ENCODE measurements at places on chromosomes 16 and 17. TPM values are rescaled to one million over a fixed set of nuclear protein-coding genes. Genes with fewer than 3 reads are reported as not detected.

DNA sequence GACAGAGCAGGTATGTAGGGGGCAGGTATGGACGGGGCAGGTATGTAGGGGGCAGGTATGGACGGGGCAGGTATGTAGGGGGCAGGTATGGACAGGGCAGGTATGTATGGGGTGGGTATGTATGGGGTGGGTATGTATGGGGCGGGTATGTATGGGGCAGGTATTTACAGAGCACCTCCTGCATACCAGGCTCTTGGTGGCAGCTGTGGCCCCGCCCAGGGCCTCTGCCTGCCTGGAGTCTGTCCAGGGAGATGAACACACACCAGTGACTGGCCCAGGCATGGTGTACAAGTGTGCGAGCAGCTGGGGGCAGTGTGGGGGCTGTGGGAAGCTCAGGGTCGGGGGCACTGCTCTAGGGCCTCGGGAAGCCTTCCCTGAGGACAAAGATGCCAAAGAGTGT, 4.4 kb downstream of the RPL3L start:
- H3K36me3 ChIP-seq: no peaks in the 10 kb centered on the region
- no peak overlapping the region for H3K27ac ChIP-seq
- no peaks in the 10 kb centered on the region for H3K27me3 ChIP-seq
- no peak overlapping the region for H3K4me3 ChIP-seq
- DNase-seq: peak; percentile 32

SLC13A2 gene
- not detected for total RNA-seq

CDH8 gene
- 0.71 TPM for total RNA-seq

GRCh38 chr17:59785091-59785799, 77.8 kb downstream of the VMP1 start:
- no peak for DNase-seq
- no peaks in the 10 kb centered on the region for H3K36me3 ChIP-seq
- no peaks in the 10 kb centered on the region for H3K27me3 ChIP-seq
- H3K27ac ChIP-seq: peak overlapping the region; percentile 86
- H3K4me3 ChIP-seq: no peak overlapping the region
- H3K4me1 ChIP-seq: peaks cover 71% of the 10 kb centered on the region

GRCh38 chr17:27754549-27754948, 45.8 kb downstream of the NOS2 start:
- H3K4me3 ChIP-seq: no peak overlapping the region
- no peaks in the 10 kb centered on the region for H3K36me3 ChIP-seq

DNA sequence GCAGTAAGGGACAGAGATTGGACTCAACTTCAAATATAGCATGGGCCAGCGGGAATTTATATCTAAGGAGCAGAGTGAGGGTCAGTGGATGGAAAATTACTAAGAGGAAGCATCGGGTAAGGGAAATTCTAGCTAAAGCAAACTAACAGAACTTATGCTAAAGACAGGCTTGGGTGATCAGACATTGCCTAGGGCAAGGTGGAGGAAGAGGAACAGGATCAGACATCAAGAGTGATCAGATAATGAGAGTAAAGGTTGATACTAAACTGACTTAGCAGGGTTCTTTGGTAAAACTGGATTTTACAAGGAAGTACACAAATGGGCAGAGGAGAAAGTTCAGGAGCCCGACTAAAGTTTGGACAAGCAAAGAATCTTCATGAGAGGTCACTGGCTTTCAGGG, 86.3 kb upstream of the TOM1L1 start:
- no peak for DNase-seq
- no peaks in the 10 kb centered on the region for H3K36me3 ChIP-seq
- H3K27ac ChIP-seq: no peak overlapping the region
- H3K4me3 ChIP-seq: no peak overlapping the region
- no peaks in the 10 kb centered on the region for H3K27me3 ChIP-seq

DNA sequence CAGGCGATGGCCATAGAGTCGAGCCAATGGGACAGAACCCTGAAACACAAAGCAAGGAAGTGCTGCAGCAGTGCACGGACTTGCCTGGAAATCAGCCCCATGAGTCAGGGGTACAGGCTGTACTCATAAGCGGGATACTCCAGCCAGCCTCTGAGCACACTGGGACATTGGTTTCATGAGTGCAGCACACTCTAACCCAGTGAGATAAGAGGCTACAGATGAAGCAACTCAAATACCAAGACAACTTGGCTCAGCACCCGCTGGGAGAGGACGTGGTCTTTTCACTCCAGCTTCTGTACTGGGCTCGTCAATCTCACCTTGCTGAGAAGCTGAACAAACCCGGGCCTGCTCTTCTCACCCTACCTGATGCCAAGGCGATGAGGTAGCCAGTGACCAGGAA, 98.2 kb downstream of the AXIN2 start:
- peak; percentile 86 for DNase-seq
- H3K27ac ChIP-seq: peak overlapping the region; percentile 76
- H3K36me3 ChIP-seq: no peaks in the 10 kb centered on the region

DNA sequence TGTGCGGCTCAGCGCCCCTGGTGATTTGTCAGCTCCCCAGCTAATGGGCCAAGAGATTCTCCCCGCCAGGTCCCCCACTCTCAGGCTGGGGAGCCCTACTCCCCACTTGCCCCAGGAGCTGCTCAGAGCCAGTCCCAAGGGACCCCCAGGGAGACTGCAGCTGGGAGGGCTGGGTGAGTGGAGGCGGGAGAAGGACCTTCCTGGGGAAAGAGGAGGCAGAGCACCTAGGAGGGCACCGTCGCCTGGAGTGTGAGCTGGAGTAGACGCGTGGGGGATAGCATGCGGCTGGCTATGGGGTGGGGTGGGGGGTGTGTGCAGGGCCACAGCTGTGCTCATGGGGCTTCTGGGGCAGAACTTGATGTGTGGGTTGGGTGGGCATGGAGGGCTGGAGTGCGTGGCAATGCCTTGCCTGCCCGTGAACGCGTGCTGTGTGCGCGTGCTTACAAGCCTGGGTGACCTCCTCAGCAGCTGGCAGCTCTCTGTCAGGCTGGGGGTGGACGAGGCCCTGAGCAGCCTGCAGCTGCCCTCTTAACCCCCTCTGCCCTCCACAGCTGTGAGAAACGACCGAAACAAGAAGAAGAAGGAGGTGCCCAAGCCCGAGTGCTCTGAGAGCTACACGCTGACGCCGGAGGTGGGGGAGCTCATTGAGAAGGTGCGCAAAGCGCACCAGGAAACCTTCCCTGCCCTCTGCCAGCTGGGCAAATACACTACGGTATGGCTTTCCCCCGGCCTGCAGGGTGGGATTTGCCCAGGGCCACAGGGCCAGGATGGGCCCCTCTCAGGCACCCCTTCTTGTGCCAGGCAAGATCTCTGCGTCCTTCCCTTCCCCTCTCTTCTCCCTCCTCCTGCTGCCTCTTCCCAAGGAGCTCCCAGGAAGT, 12.9 kb downstream of the GJD3 start:
- DNase-seq: no peak
- peaks cover 85% of the 10 kb centered on the region for H3K36me3 ChIP-seq
- no peak overlapping the region for H3K4me3 ChIP-seq
- H3K27me3 ChIP-seq: no peaks in the 10 kb centered on the region
- H3K4me1 ChIP-seq: peaks cover 80% of the 10 kb centered on the region
- peak overlapping the region; percentile 11 for H3K27ac ChIP-seq

CTRB2 gene
- 0.44 TPM for total RNA-seq

GRCh38 chr16:85428168-85428898, 184.8 kb upstream of the GSE1 start:
- DNase-seq: peak; percentile 67
- peaks cover 19% of the 10 kb centered on the region for H3K4me1 ChIP-seq
- no peak overlapping the region for H3K4me3 ChIP-seq
- H3K36me3 ChIP-seq: no peaks in the 10 kb centered on the region
- H3K27me3 ChIP-seq: no peaks in the 10 kb centered on the region

SLC5A11 gene
- total RNA-seq: 0.27 TPM

KRT39 gene
- total RNA-seq: 0.59 TPM

DNA sequence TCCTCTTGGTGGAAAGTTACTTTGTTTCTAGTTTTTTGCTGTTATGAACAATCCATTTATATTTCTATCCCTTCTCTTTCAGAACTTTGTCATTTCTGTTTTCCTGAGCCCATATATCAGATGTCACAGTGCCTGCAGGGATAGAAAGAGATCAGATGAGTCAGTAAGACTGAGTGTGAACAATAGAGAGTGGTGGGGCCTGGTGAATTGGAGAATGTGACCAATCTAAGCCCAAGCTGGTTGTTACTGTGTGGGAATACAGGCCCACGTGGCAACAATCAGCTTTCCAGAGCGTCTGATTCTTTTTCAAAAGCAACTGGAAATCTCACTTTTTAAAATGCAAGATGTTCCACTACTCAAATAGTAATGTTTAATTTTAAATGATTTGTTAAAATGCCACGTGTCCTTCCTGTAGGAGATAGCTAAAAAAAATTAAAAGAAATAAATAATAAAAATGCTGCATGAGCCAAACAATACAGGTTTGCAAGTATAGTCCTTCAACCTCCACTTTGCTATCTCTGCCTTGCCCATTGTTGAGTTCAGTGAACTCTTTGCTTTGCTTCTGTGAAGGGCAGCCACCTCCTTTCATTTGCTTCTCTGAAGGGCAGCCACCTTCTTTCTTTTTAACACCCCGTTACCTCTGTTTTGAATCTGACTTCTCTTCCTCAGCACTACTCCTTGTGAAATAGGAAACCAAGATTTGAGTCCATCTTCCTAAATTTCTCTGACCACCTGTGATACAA, 9.6 kb downstream of the DCTN5 start:
- no peak overlapping the region for H3K27ac ChIP-seq
- peaks cover 60% of the 10 kb centered on the region for H3K36me3 ChIP-seq
- no peaks in the 10 kb centered on the region for H3K27me3 ChIP-seq
- no peaks in the 10 kb centered on the region for H3K4me1 ChIP-seq

CA5A gene
- 0.06 TPM for total RNA-seq

SPHK1 gene
- 8.2 TPM for total RNA-seq

DNA sequence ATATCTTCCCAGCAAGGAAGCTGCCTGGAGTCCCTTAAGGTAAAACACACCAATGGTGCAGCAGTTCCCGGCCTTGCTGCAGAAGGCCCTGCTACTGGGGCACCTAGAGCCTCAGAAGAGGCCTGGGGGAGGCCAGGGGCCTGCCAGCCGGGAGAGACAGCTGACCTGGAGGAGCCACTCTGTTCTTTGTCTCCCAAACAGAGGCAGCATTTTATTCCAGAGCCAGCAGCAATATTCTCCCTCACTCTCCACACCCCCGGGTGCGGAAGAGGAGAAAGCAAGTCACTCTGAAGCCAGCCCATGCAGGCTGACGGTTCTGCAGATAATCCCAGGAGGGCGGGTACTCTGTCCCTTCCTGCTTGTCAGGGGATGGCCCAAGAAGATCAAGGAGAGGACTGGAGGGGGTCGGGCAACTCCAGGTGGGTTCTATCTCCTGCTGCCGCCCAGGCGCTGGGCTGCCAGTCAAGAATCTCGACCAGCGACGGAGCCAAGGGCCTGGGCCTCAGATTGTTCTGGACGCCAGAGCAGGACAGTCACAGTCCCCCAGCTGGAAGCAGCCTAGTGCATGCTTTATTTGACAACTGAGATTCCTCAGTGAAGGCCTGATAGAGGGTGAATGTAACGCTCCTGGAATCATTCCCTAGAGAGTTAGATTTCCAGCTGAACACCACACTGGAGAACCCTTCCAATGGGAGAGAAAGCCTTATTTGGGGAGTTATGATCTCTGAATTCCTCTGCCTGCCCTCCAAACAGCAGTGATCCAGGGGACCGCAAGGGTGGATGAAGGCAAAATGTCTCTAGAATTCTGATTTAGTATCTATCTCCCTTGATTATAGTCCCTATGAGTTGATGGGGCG, 1.1 kb upstream of the KIFC3 start:
- H3K27me3 ChIP-seq: no peaks in the 10 kb centered on the region
- H3K4me1 ChIP-seq: peaks cover 73% of the 10 kb centered on the region
- peak overlapping the region; percentile 91 for H3K27ac ChIP-seq
- H3K36me3 ChIP-seq: no peaks in the 10 kb centered on the region
- peak; percentile 52 for DNase-seq
- peak overlapping the region; percentile 71 for H3K4me3 ChIP-seq

DNA sequence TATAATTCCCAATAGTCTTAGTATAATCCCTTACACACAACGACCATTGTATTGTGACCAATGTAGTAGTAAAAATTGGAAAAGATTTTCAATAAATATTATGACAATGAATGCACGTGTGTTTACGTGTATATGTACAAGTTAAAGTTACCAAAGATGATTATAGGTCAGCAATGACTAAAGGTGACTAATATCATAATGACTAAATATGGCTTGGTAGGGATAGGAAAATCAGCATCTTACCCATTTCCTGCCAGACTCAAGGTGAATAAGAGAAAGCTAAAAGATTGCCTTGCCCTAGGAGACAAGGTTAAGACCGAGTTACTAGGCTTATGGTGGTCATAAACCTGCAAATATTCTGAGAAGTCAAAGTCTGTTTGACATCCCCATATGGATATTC, 34.4 kb downstream of the CPD start:
- no peak overlapping the region for H3K4me3 ChIP-seq
- no peak overlapping the region for H3K27ac ChIP-seq
- no peaks in the 10 kb centered on the region for H3K36me3 ChIP-seq
- no peak for DNase-seq
- no peaks in the 10 kb centered on the region for H3K27me3 ChIP-seq
- no peaks in the 10 kb centered on the region for H3K4me1 ChIP-seq

ST6GALNAC1 gene
- total RNA-seq: 16.6 TPM

TBC1D3G gene
- not detected for total RNA-seq

DNA sequence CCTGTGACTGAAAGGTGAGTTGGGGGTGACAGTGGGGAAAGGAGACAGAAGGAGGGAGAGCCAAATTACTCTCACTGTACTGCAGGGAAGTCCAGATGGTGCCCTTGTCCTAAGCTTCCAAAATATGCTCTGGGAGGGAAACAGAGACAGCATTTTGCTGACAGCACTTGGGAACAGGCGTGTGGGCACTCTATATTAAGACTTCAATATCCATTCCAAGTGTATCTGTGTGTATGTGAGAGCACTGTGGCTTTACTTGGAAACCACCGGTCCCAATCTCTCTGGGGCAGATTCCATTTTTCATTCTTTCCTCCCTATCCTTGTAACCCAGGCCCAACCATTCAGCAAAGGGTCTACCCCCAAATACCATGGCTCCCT, 407.3 kb downstream of the UTP18 start:
- no peaks in the 10 kb centered on the region for H3K4me1 ChIP-seq
- no peaks in the 10 kb centered on the region for H3K36me3 ChIP-seq
- H3K4me3 ChIP-seq: no peak overlapping the region
- H3K27me3 ChIP-seq: no peaks in the 10 kb centered on the region
- DNase-seq: no peak
- no peak overlapping the region for H3K27ac ChIP-seq

SEZ6L2 gene
- 10.7 TPM for total RNA-seq

C17orf75 gene
- total RNA-seq: 11.7 TPM
